NCI-H226 (cell line): ENCODE measurements at places on chromosomes 3 and 15.

DNA sequence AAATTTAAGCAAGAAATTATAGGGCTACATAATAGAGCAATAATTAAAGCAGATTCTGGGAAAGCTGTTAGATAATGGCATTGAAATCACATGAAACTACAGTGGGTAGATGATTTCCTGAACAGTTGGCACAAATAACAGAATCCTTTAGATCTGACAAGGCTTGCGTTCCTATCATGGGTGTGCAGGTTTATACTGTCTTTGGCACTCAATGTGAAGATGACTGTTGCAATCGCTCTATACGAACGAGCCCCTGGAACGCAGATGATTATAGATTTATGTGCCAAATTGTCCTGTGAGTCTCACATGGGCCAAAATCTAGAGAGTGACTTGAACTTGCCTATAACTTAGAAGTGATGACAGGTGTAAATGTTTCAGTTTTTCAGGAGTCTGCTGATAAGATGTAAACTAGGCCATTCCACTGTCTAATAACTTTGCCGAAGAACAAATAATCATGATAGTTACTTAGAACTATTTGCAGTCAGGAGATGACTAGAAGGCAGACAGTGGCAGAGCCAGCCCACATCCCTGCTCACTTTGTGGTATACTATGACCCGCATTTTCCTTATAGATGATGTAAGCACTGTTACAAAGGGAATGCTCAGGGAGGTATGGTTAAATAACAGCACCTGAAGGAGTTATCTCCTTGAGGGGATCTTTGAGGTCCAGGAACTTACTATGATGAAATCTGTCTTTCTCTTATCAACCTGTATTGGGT is 30.5 kb upstream of the TRPC1 start:
- DNase-seq, result no peak

DNA sequence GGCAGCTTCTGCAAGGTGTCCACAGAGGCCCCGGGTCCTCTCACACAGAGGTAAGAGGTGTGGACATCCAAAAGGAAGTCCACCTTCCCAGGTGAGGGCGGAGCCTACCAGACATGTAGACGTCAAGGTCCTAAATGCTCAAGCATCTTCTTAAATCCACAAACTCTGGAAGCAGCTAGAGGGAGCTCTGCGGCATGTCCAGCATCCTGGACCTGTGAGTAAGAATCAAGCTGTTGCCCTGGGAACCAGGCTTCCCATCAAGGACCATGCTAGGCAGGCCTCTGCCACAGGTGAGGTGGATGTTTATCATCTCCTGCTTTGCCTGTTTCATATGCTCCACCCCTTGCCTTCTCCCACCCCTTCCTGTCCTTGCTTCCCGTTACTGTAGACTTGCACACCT is 368.2 kb downstream of the GABRG3 start:
- DNase-seq, result no peak

DNA sequence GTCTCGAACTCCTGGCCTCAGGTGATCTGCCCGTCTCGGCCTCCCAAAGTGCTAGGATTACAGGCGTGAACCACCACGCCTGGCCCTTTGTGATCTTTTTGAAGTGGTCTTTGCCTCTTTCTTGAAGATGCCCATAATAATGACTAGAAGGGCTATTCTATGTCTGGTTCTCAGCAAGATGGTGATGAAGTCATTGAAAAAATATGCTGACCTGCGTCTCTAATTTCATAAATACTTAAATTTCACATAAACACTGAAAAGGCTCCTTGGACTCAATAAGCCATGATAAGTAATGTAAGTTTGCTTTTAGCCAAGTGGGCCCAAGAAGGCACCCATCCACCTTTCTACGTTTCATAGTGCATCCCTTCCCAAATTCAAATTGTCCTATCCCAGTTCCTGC is 775 bp upstream of the MAPK6 start:
- no peak for DNase-seq

GRCh38 chr15:35098737-35099136 is 13.6 kb upstream of the NANOGP8 start:
- no peak for DNase-seq

DNA sequence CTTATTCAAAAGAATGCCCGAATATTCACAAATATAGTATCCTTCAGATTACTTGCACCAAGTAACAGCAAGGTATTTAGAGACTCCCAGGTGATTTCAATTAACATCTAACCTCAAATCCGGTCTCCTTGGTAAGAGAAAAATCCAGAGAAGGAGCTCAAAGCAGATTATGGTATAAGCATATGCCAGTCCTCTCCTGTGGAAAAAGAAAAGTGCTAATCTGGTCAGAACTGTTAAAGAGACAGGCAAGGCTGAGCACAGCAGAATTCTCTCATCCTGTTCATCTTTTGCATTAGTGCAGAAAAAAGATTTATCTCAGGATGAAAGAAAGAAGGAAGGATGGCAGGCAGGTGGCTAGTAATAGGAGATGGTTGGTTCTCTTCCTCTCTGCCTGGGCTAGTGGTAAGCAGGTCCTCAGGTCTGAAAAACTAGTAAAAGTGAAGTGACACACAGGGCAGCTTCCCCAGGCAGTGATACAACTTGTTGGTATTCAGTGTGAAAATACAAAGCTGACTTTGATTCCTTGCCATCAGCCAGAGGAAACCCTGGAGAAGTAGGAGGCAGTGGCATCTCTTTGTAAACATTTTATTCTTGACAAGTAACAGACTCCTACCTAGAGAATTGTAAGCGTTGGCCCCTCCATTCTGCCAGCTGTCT is 14.2 kb downstream of the ATXN7 start:
- no peak for DNase-seq

DNA sequence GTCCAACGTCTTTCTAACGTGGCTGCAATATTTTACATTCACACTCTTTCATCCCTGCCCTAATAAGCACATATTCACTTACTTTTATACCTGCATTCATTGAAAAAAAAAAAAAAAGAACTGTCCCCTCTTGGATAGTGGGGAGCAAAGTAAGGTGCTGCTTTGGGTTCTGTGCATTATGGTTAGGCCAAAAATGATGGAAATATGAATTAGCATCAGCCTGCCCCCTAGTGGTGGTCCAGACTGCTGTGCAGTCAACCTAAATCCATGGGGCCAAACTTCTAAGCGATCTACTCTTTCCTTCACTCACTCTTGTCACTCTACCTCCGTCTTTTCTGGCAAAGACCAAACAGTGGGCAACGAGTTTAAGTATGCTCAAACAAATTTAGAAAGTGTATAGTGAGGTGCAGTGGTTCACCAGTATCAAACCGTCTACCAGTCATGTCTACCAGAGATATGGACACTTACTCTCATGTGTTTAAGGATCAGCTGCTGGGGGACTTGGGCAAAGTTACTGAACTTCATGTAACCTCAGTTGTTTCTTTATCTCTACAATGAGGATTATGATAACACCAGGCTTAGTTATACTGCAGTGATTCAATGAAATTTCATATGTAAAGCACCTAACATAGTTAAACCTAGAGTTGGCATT is 61.5 kb upstream of the GRM7 start:
- no peak for DNase-seq

DNA sequence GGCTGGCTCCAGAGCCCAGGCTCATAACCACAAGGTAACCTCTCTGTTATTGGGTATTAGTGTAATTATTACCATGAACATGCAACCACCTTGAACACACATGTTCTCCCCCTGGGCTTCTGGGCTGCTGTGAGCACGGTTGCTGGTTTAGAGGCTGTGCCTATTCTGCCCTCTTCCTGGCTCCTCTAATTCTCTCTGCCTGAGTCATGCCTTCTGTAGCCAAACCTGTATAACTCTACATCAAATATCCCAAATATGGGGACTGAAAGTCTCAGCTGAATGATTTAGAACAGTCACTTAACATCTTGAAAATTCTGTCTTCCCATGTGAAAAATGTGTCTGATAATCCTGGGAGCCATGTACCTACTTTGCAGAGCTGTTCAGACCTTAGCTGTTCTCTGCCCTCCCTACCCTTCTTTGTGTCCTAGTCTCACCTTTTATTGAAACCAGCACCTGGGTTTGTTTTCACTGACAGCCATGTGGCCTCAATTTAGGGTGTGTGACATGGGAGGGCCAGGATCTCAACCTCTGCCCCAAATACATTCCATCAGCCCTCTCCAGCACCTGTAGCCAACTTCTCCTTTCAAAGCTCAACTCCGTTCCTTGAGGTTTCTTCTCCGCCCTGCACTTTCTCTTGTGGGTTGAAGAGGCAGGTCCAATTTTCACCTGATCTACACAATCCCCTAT is 60.7 kb downstream of the PDZRN3 start:
- DNase-seq, result no peak

- DNase-seq, result no peak
Measured at GRCh38 chr3:4738737-4739274, 240.4 kb upstream of the BHLHE40 start.

DNA sequence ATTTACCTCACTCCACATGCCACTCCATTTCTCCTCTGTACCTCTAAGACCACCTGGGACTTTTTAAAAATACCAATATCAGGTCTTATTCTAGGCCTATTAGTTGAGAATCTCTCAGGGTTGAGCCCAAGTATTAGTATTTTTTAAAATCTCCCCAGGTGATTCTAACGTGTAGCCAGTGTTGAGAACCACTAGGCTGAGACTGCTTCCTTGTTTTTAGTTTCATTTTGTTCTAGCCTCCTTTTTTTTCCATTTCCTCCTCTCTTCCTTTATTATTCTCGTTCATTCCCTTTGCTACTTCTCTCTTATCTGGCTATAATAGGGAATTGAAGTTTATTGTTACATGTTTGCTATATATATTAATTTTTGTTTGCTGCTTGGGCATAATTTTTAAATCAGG is 217.8 kb upstream of the CD96 start:
- DNase-seq, result no peak

DNA sequence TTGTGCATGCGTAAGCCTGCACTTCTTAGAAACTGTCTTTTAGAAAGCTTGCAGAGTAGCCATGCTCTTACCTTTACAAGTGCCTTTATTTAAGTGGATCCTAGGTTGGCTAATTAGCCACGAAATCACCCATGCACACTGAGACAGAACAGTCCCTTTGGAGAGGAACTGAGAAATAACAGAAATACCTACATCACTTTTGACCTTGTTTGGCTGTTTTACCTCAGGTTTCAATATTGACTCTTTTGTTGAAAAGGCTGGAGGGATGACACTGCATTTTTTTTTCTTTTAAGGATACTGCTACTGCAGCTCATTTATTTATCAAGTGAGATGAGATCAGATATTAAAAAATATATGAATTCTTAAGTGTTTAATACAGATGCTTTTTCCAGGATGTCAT is 155.6 kb upstream of the GOLIM4 start:
- no peak for DNase-seq

DNA sequence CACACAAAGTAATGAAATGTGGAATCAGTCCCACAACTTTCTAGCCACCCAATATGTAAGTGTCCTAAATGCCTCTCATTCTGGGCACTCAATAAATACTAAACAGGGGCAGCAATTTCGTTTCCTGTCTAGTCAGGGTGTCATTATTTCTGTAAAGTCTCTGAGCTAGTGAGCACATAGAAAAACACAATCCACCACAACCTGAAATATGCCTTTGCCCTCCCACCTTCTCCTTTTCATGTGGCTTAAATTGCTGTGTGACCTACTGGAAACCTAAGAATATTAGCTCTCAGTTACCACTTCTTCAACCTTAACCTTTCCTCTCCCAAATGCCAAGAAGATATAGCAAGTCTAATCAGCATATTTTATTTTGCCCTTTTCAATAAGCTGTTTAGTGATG is 456.3 kb upstream of the KCNMB2 start:
- DNase-seq, result no peak

GRCh38 chr15:85800478-85801123 is 5.9 kb upstream of the KLHL25 start:
- peak; percentile 27 for DNase-seq

GRCh38 chr3:126930936-126931600 is 51.8 kb upstream of the PLXNA1 start:
- DNase-seq, result no peak
